ENCODE measurements at places on chromosomes 5 and 9. TPM values are rescaled to one million over a fixed set of nuclear protein-coding genes. Genes with fewer than 3 reads are reported as not detected.
A peak's percentile ranks its signal among the peaks of the same experiment; 100 is the strongest.

DNA sequence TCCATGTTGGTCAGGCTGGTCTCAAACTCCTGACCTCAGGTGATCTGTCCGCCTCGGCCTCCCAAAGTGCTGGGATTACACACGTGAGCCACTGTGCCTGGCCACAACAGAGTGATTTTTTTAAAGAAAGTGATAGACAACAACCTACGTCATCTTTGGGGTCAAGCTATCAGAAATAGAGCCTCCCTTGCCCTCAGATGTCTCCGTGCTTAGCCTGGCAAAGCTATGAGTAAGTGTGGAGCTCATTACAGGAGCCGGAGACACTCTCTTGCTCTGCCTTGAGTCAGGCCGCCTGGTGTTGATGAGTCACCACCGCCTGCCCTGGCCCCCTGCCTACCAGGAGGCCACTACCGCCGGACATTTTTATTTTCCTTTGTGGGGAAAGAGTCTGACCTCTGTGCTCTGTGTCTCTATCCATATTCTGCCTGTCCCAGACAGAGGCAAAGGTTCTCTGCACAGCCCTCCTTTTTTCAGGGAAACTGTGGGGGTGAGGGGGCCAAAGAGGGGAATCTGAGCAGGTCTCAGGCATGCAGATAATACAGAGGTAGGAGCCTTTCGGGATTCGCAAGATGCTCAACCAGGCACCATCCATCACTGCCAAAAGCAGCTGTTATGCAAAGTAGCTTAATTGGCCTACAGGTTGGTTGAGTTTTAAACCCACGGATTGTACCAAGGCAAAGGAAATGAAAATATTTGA, 123.7 kb upstream of the CPEB4 start:
- peak overlapping the region; percentile 49 for H3K27ac ChIP-seq
- DNase-seq, result peak; percentile 76
- H3K27me3 ChIP-seq, result no peaks in the 10 kb centered on the region
- H3K36me3 ChIP-seq, result no peaks in the 10 kb centered on the region
- peaks cover 19% of the 10 kb centered on the region for H3K4me1 ChIP-seq

DNA sequence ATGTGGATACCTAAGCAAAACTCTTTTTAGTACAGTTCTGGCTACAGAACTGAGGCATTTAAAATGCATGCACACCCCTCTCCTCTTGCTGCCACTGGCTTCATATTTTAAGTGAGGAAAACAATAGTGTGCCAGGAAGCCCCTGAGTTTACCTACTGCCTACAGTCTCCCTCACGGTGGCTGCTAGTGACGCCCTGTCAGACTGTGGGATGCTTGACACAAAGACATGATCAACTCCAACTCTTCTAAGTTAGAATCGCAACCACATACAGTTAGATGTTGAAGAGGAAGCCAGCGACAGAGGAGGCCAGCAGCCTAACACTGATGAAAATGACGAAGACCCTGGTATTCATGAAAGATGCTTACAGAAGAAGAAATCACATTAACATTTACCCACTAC, 1.3 kb downstream of the SEC16A start:
- no peak for DNase-seq
- H3K4me3 ChIP-seq, result peak overlapping the region; percentile 91
- H3K36me3 ChIP-seq, result peaks cover 24% of the 10 kb centered on the region
- H3K4me1 ChIP-seq, result peaks cover 29% of the 10 kb centered on the region
- no peak overlapping the region for H3K27ac ChIP-seq

DNA sequence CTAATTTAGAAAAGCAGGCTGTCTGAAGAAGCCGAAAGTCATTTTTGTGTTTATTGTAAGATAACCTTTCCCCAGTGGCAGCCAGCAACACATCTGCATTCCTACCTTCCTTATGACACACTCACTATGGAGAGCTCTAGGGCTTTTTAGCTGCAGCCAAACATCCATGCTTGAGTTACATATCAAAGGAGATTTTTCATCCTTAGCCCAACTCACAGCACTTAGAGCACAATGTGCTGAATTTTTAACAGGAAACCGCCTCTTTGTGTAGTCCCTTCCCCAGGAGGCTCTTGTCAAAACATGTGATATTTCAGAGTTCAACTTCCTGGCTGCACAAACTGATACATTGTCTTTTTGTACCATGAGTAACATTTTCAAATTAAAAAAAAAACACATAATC, 379.2 kb downstream of the CTNND2 start:
- H3K27ac ChIP-seq, result no peak overlapping the region
- DNase-seq, result no peak
- no peaks in the 10 kb centered on the region for H3K36me3 ChIP-seq
- H3K4me3 ChIP-seq, result no peak overlapping the region
- H3K27me3 ChIP-seq, result no peaks in the 10 kb centered on the region
- no peaks in the 10 kb centered on the region for H3K4me1 ChIP-seq

DNA sequence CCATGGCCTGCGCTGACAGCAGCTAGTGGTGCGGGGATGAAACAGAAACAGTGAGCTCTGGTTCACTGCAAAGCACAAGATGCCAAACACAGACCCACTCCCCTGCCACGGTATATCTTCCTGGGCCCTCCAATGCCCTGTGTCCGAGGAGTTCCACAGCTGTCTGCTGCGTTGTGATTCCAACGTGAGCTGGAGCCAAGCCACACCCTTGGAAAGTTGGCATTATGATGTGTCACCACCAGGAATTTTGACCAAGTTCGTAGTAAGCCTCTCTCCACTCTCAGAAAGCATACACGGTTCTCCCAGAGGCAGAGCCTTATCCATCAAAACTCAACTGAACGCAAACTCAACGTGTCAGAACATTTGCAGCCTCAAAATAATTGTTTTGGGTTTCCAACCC, 55.6 kb downstream of the MACROH2A1 start:
- no peak overlapping the region for H3K4me3 ChIP-seq
- DNase-seq, result no peak
- H3K4me1 ChIP-seq, result no peaks in the 10 kb centered on the region

DNA sequence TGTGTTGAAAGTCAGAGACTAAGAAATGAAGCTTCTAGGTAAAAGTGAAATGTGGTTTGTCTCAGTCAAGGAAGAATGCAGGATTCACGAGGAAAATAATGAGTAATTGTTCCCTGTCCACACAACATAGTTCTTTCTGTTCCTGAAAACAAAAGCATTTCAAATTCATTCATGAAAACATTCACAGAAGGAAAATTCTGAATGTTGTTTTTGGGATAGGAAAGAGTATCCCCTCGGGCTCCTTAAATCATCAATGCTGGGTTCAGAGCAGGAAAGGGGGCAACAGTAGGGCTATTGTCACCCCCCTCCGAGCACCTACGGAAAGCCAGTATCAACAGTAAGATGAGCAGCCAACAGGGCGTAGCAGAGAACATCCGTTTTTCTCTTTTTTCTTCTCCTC, 769.9 kb upstream of the ADAMTS16 start:
- H3K36me3 ChIP-seq, result no peaks in the 10 kb centered on the region
- no peak overlapping the region for H3K27ac ChIP-seq
- H3K4me1 ChIP-seq, result no peaks in the 10 kb centered on the region
- H3K27me3 ChIP-seq, result no peaks in the 10 kb centered on the region
- no peak for DNase-seq

GRCh38 chr5:485113-485945, 38.9 kb downstream of the SLC9A3 start:
- H3K27me3 ChIP-seq, result peaks cover 47% of the 10 kb centered on the region
- peaks cover 8% of the 10 kb centered on the region for H3K4me1 ChIP-seq
- H3K27ac ChIP-seq, result no peak overlapping the region
- H3K4me3 ChIP-seq, result no peak overlapping the region
- H3K36me3 ChIP-seq, result no peaks in the 10 kb centered on the region

- H3K27ac ChIP-seq, result no peak overlapping the region
- no peaks in the 10 kb centered on the region for H3K4me1 ChIP-seq
- H3K27me3 ChIP-seq, result no peaks in the 10 kb centered on the region
- H3K36me3 ChIP-seq, result no peaks in the 10 kb centered on the region
- no peak overlapping the region for H3K4me3 ChIP-seq
- DNase-seq, result no peak
These were observed 416.5 kb upstream of the CCNH start for GRCh38 chr5:87829217-87829551.

DNA sequence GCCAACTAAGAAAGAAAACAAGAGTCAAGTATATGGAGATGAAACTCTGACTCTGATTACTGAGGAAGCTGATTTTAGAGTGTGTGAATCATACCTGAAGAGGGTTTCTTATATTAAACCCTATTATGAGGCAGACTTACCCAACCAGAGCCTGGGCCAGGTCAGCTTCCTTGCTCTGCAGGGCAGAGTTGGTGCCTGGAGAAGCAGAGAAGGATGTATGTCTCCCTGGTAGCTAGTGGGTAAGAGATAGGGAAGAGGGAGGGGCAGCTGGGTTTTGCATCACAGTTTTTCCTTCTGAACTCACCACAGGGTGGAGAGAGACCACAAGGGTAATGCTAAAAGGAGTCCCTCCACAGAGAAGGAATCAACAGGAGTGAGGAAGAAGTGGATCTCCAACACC, 104.1 kb downstream of the CMYA5 start:
- no peak overlapping the region for H3K27ac ChIP-seq
- no peaks in the 10 kb centered on the region for H3K4me1 ChIP-seq
- DNase-seq, result no peak
- H3K27me3 ChIP-seq, result no peaks in the 10 kb centered on the region

The LCN1 gene
- total RNA-seq, result not detected

DNA sequence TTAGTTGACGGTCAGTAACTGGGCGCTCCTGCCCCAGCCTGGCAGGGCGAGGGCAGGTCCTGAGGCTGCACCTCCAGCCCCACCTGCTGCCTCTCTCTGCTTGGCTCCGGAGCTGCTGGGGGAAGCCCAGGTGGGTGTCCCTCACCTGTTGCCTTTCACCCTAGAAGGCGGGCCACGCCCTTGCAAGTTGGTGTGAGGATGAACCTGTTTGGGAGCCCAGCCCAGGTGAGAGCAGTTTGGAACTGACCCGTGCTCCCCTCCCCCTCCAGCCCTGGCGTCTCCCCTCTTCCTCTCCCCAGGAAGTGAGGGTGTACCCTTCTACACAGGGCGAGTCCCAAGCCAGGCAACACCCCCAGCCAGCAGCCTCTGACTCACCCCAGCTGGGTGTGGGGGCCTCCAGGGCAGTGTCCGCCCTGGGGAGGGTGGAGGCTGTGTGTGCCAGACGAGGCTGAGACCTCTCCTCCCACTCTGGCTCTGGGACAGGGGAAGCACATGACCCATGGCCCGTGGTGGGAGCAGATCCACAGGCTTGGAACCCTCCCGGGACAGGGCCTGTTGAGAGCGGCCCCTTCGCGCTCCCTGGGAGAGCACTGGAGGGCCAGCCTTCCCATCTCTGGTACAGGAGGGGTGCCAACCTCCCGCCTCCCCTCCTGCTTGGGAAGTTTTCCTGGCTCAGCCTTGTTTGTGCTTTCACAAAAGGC, 10.4 kb downstream of the LRRC8A start:
- H3K4me1 ChIP-seq, result peaks cover 55% of the 10 kb centered on the region
- H3K27me3 ChIP-seq, result no peaks in the 10 kb centered on the region
- peak overlapping the region; percentile 27 for H3K4me3 ChIP-seq
- H3K27ac ChIP-seq, result peak overlapping the region; percentile 85

DNA sequence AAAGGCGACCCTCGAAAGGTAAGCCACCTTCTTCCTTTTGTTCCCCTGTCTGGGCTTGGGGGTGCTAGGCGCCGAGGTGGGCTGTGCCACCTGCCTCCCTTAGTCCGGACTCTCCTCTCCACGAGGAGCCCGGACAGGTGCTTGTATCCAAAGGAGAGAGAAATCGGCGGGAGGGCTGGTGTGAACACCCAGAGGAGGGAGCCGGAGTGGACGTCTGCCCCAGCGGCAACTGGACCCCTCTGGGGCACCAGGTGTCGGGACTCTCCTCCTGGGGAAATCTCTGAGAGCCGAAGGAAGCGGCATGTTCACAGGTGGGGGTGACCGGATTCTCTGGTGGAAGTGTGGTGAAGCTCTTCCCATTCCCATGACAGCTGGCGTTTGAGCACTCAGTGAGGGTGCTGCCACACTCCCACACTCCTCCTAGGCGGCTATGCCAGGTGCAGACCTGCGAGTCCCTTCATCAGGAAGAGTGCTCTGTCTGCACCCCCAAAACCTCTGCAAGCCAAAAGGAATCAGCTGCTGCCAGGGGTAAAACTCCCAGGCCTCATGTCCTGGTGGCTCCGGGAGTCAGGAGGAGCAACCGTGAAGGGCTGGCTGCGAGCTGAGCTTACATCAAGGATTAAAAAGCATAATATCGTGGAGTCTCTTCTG, 921 bp downstream of the KCNIP1 start:
- no peak overlapping the region for H3K4me3 ChIP-seq
- no peaks in the 10 kb centered on the region for H3K4me1 ChIP-seq
- H3K27me3 ChIP-seq, result peaks cover 39% of the 10 kb centered on the region
- no peaks in the 10 kb centered on the region for H3K36me3 ChIP-seq
- H3K27ac ChIP-seq, result no peak overlapping the region

GRCh38 chr5:71651579-71651978, 64.4 kb downstream of the MCCC2 start:
- H3K4me1 ChIP-seq, result no peaks in the 10 kb centered on the region
- H3K4me3 ChIP-seq, result no peak overlapping the region
- no peak for DNase-seq
- no peaks in the 10 kb centered on the region for H3K27me3 ChIP-seq

DNA sequence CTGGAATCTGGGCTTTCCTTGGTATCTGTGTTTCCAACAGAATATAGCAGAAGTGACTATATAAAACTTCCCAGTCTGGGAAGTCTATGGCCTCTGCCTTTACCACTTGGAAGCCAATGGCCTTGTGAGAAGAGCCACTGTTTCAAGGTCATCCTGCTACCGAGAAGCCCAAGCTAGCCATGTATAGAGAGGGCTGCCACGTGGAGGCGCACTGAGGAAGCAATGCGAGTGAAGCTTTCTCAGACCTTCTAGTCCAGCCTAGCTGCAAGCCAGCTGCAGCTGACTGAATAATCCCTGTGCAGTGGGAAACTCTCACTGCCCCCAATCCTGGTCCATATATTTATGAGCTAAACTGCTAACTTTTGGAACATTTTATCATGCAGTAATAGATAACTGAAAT, 661.8 kb upstream of the RIOK2 start:
- no peaks in the 10 kb centered on the region for H3K27me3 ChIP-seq
- H3K36me3 ChIP-seq, result no peaks in the 10 kb centered on the region
- H3K4me3 ChIP-seq, result no peak overlapping the region
- H3K4me1 ChIP-seq, result no peaks in the 10 kb centered on the region
- no peak for DNase-seq

The GNE gene
- 14.6 TPM for total RNA-seq

The SEMA5A gene
- 29.3 TPM for total RNA-seq

GRCh38 chr9:38700695-38701094, 19.2 kb downstream of the FAM240B start:
- H3K36me3 ChIP-seq, result no peaks in the 10 kb centered on the region
- H3K4me1 ChIP-seq, result no peaks in the 10 kb centered on the region
- no peak for DNase-seq
- H3K4me3 ChIP-seq, result no peak overlapping the region

DNA sequence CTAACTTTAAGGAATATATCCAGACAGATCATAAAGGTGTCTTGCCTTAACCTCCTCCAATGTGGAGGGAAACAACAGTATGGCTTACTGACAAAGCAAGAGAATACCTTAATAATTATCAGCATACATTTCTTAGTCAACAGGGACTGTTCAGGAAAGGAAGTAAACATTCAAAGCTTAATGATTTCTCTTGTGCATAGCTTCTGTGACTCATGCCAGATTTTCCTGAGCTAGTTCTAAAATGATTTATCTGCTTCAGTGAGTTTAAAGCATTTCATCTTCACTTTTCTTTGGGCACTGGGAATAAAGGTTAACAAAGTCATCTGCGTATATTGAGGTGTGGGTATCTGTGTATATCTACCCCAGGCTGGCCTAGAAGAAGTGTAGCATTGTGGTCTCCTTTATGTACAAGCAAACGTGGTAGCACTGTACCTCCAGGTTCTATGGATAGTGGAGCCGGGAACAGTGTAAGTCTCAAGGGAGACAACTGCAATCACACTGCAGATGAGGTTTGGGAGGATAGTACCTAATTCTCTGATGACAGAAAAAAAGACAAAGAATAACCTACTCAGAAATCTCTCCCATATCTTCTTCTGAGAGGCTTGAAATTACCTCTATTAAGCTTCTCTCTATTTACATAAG, 284.1 kb downstream of the HCN1 start:
- no peak overlapping the region for H3K27ac ChIP-seq
- no peaks in the 10 kb centered on the region for H3K4me1 ChIP-seq
- H3K4me3 ChIP-seq, result no peak overlapping the region
- DNase-seq, result no peak

The RAB3C gene
- total RNA-seq, result 0.30 TPM

The DMRT3 gene
- total RNA-seq, result 0.24 TPM

Measured in lower lobe of right lung (tissue), 2 donors.